NB4 (cell line): ENCODE measurements at places on chromosomes 12 and 14.

DNA sequence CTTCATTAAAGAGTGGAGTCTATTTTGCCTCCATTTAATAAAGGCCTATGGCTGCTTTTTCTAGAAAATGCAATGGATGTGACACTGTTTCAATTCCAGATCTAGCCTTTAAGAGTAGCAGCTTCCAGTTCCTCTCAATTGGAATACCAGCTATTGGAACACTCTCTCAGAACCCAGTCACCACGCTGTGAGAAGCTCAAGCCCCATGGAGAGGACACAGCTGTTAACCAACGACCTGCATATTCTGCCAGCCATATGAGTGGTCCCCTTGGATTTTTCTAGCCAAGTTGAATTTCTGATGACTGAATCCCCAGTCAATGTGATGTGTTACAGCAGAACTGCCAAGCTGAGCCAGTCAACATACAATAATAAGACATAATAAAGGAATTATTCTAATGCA, 131.8 kb downstream of the TMTC3 start:
- DNase-seq, result no peak

GRCh38 chr12:106358396-106359241, 1.1 kb downstream of the POLR3B start:
- peak; percentile 89 for DNase-seq

GRCh38 chr14:91929700-91930099, 17.8 kb downstream of the FBLN5 start:
- no peak for DNase-seq

DNA sequence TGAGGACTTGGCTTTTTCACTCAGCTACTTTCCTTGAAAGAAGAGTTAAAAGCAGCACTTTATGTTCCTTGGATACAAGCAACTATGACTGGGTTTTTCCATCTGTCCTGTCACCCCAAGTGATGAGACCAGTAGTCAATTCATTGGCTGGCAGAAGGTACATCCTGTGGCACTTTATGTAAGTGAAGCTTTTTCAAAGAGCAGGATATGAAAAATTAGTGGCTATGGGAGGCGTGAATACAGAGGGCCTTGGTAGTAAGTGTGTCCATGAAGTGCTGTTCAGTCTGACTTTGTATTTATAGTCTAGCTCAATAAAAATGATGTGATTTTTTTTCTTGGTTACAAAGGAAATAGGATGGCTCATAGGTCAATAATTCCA, 68.8 kb downstream of the DRAM1 start:
- DNase-seq, result no peak

GRCh38 chr12:27754795-27755194, 25.2 kb upstream of the KLHL42 start:
- DNase-seq, result no peak

DNA sequence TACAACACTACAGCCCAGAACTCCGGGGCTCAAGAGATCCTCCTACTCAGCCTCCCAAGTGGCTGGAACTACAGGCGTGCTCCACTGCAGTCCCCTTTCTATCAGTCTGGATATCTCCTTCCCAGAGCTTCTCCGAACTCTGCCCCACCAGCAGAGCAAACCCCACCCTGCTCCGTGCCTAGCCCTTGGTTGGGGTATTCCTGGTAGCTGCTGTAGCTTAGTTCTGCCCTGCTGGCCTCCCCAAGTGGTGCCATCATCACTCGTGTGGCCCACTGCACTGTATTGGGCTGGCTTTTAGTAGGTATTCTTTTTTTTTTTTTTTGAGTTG, 9.5 kb downstream of the HSP90AA1 start:
- peak; percentile 32 for DNase-seq

DNA sequence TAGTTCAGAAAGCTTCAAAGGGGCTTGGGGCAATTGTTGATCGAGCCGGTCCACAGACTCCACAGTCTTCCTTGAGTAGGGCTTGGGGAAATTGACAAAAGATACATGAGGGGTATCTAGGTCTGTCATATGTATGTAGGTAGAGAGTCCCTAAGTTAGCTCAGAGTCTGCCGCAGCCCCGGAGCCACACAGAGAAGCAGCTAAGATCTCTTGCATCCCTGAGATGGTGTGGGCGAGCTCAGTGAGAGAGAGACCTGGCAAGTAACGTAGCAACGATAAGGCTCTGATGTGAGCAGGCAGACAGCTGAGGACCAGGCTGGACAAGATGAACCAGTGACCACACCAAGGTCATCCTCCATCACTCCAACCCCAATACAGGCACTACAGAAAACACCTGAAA, 297.6 kb downstream of the TMEM132D start:
- no peak for DNase-seq

- no peak for DNase-seq
These were observed 33.1 kb downstream of the SLC8B1 start for GRCh38 chr12:113301811-113302210.
